Breast epithelium (tissue), 4 donors: ENCODE measurements at places on chromosomes 11 and 22. TPM values are rescaled to one million over a fixed set of nuclear protein-coding genes. Genes with fewer than 3 reads are reported as not detected.

The PYGM gene
- 4.5 TPM for total RNA-seq

The C11orf91 gene
- total RNA-seq: not detected

The CNIH2 gene
- not detected for total RNA-seq

The GDPD4 gene
- total RNA-seq: not detected

The FBXO3 gene
- total RNA-seq: 35.0 TPM

DNA sequence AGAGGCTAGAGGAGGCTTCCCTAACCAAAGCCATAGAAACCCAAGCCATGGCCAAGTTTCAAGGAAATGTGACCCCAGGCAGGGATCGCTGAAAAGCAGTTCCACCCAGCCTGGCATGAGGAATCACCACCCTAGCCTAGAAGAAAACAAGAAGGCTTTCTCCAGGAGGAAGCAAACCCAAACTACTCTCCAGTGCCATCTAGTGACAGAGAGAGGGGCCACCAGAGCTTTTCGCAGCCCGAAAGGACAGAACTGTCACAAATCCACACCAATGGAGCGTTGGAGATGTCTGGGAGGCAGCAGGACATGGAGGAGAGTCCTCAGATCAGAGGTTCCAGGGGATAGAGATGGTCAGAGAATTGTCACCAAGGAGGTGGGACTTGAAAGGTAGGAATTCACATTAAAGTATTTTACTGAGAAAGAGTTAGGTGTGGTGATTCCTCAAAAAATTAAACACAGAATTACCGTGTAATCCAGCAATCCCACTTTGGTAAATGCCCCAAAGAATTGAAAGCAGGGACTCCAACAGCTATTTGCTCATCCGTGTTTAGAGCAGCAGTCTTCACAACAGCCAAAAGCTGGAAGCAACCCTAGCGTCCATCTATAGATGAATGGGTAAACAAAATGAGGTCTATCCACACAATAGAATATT lies 67.3 kb upstream of the NUP50 start:
- no peak for DNase-seq
- no peak overlapping the region for H3K27ac ChIP-seq
- H3K36me3 ChIP-seq: no peaks in the 10 kb centered on the region
- H3K4me1 ChIP-seq: no peaks in the 10 kb centered on the region
- H3K27me3 ChIP-seq: peaks cover 31% of the 10 kb centered on the region

DNA sequence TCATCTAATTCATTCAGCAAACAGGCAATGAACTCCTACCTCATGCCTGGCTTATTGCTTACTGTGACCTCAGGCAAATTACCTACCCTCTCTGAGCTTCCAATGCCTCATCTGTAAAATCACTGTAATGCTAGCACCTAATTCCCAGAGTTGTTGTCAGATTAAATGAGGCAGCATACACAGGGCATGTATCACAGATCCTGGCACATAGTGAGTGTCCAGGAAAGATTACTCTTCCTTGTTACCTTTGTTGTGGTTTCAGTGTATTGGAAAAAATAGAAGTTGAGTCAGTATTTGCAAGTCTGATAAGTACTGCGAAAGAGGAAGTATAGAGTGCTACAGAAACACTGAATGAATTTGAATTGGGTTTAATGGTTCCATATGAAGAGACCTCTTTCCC lies 26.4 kb upstream of the LRRC55 start:
- no peak overlapping the region for H3K4me3 ChIP-seq
- H3K36me3 ChIP-seq: no peaks in the 10 kb centered on the region
- H3K27ac ChIP-seq: no peak overlapping the region
- no peaks in the 10 kb centered on the region for H3K27me3 ChIP-seq
- DNase-seq: no peak

- no peak for DNase-seq
- no peaks in the 10 kb centered on the region for H3K36me3 ChIP-seq
- no peaks in the 10 kb centered on the region for H3K4me1 ChIP-seq
- H3K4me3 ChIP-seq: no peak overlapping the region
- no peak overlapping the region for H3K27ac ChIP-seq
Measured at GRCh38 chr11:15940462-15941205, 415.7 kb downstream of the SOX6 start.

DNA sequence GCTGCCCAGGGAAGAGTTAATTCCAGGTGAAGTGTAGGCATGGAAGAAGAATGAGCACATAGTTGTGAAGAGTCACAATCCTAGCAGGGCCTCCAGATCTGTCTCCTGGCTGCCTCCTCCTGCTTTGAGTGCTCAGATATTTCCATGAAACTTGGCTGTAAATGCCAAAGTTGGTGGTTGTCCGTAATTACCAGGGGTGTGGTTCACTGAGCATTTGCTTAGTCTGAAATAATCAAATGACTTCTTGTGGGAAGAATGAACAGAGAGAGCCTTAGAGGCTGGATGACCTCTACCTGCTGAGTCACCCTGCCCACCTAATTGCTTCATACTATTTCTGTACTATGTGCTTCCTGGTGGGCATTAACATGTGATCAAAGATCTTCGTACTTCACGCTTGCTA lies 50.9 kb downstream of the APIP start:
- H3K27me3 ChIP-seq: no peaks in the 10 kb centered on the region
- no peak for DNase-seq
- H3K27ac ChIP-seq: no peak overlapping the region
- no peaks in the 10 kb centered on the region for H3K36me3 ChIP-seq

GRCh38 chr11:72642884-72643522 lies 31.2 kb downstream of the PDE2A start:
- no peaks in the 10 kb centered on the region for H3K36me3 ChIP-seq
- peak overlapping the region; percentile 57 for H3K27ac ChIP-seq
- no peak for DNase-seq
- no peaks in the 10 kb centered on the region for H3K4me1 ChIP-seq

DNA sequence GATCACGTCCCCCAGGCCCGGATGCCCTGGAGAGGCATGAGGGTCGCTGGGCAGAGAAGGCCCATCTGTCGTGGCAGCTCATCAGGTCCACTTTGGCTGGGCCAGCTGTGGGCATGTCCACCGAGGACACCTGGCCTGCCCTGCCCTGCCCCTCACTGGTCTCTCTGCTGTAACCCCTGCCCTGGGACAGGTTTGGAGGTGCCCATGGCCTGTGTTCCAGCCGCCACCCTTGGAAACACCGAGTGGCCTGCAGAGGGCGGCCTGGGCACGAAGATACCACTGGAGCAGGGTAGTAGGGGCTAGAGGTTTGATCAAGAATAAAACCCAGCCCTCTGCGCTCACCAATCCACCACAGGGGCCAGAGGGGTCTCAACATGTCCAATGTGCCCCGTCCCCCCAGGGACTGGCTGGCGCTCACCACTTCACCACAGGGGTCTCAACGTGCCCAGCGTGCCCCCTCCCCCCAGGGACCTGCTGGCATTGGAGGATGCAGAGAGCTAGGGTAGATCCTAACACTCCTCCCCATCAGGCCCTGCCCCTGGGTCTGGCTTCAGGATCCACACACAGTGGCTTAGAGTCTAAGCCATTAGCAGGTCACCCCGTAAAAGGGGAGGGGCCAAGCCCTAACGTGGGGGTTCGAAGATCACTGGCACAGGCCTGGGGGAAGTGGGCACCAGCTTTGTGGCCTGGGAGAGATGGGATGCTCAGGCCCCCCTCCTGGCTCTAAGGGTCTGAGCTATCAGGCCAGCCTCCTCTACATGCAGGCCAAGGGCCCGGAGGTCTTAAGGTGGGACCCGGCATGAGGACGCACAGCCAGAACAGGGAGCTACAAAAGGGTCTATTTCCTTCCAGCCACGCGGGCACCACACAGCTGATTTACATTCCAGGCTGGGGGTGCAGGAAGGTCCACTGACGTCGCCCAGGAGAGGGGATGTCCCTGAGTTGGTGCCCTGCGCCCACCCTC lies 1.3 kb upstream of the HDAC10 start:
- peak overlapping the region; percentile 80 for H3K27ac ChIP-seq
- DNase-seq: peak; percentile 76
- H3K36me3 ChIP-seq: no peaks in the 10 kb centered on the region
- peaks cover 4% of the 10 kb centered on the region for H3K27me3 ChIP-seq
- peaks cover 9% of the 10 kb centered on the region for H3K4me1 ChIP-seq
- H3K4me3 ChIP-seq: peak overlapping the region; percentile 71

DNA sequence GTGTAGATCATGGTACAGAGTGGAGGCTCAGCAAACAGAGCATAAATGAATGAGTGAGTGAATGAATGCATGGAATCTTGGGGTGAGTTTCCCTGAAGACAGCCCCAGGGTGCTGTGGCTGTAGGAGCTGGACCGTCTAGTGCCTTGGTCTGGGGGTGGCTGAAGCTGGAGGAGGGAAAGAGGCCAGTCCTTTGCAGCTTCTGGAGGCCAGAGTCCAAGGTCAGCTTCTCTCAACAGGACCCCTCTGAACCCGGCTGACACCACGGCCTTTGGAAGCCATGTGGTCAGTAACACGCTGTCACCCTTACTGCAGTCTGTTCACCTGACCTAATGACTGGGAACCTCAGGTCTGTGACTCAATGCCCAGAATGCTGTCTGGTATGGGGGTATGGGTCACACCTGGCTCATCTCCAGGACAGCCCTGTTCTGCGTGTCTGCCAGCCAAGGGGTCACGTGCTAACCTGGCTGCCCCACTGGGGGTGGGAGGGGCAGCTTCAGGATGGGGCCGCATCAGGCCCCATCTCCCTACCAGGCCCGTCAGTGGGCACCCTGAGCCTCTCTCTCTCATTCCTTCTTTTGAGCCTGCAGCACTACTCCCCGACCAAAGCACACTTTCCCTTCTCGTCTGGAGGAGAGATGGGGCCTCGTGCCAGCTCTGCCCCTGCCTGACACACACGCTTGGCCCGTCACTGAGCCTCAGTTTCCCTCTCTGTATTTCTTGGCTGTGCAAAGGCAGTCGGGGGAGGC lies 24.1 kb upstream of the CHKA start:
- no peaks in the 10 kb centered on the region for H3K36me3 ChIP-seq
- H3K27ac ChIP-seq: peak overlapping the region; percentile 79
- peaks cover 31% of the 10 kb centered on the region for H3K4me1 ChIP-seq
- no peak for DNase-seq
- H3K4me3 ChIP-seq: no peak overlapping the region

DNA sequence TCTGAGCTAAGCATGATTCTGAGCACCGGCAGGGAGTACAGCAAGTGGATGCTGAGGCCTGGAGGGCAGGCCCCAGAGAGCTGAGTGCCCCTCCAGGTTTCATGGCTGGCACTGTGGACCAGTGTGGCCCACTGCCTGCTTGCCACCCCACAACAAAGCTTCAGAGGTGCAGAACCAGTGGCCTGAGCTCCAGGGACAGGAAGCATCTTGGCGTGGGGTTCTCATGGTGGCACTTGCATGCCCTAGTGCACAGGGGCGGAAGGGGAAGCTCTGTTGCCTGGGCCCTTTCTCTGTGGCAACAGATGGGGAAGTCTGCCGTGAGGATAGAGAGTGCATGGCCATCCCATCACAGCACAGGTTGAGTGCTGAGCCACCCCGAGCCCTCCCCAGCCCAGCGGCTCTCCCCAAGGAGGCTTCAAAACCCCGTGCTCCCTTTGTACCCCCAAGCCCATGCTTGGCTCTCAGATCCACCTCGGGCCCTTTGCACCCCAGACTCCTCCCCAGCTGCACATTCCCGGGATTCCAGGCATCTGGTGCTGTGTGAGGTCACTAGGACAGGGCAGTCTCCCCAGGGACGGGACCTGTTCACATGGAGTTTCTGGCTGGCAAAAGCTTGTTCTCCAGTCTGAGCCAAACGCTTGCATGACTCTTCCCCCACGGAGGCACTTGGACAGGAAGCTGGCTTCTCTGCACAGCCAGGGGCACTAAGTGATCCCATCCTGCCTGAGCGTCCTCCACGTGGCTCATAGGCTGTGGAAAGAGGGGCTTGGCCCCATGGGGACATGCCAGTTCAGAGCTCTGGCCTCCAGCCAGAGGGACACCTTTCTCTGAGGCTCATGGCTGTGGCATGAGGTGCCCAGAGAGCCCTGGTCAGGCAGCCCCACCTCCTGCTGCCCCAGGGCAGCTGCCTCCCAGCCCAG lies 4.2 kb downstream of the SLC25A1 start:
- no peaks in the 10 kb centered on the region for H3K36me3 ChIP-seq
- H3K4me3 ChIP-seq: no peak overlapping the region
- H3K27me3 ChIP-seq: peaks cover under 1% of the 10 kb centered on the region
- H3K27ac ChIP-seq: peak overlapping the region; percentile 52
- H3K4me1 ChIP-seq: peaks cover 12% of the 10 kb centered on the region

DNA sequence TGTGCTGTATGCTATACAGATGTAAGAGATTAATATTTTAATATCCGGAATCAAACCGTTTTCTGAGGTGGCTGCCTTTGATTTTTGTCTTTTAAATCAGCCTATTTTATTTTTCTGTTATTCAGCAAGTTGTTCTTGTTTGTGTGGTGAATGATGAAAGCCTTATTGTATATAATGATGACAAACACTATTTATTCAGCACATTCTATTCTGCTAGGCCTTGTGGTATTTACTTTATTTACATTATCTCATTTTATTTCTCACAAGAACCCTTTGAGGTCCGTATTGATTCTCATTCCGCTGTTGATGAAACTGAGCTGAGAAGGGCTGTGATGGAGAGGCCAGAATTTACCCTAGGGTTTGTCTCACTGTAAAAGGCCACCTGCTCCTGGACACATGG lies 40.5 kb downstream of the KREMEN1 start:
- no peak overlapping the region for H3K27ac ChIP-seq
- no peak for DNase-seq
- no peaks in the 10 kb centered on the region for H3K27me3 ChIP-seq
- H3K4me3 ChIP-seq: no peak overlapping the region

GRCh38 chr11:75510723-75511019 lies 15.1 kb downstream of the GDPD5 start:
- H3K36me3 ChIP-seq: no peaks in the 10 kb centered on the region
- peak overlapping the region; percentile 76 for H3K27ac ChIP-seq
- H3K4me3 ChIP-seq: no peak overlapping the region
- DNase-seq: no peak

GRCh38 chr11:122494221-122494620 lies 161.3 kb upstream of the UBASH3B start:
- H3K4me1 ChIP-seq: no peaks in the 10 kb centered on the region
- H3K27ac ChIP-seq: no peak overlapping the region
- no peak overlapping the region for H3K4me3 ChIP-seq
- no peaks in the 10 kb centered on the region for H3K27me3 ChIP-seq
- no peaks in the 10 kb centered on the region for H3K36me3 ChIP-seq
- no peak for DNase-seq

GRCh38 chr11:36265793-36266628 lies 23.2 kb downstream of the COMMD9 start:
- H3K27me3 ChIP-seq: no peaks in the 10 kb centered on the region
- no peak overlapping the region for H3K4me3 ChIP-seq
- no peak overlapping the region for H3K27ac ChIP-seq
- no peaks in the 10 kb centered on the region for H3K36me3 ChIP-seq
- no peaks in the 10 kb centered on the region for H3K4me1 ChIP-seq

GRCh38 chr22:40194656-40195055 lies 16.9 kb downstream of the TNRC6B start:
- H3K4me3 ChIP-seq: no peak overlapping the region
- H3K27me3 ChIP-seq: no peaks in the 10 kb centered on the region
- peak overlapping the region; percentile 40 for H3K27ac ChIP-seq
- peaks cover 12% of the 10 kb centered on the region for H3K4me1 ChIP-seq
- no peak for DNase-seq

- H3K36me3 ChIP-seq: no peaks in the 10 kb centered on the region
- H3K4me3 ChIP-seq: no peak overlapping the region
- no peaks in the 10 kb centered on the region for H3K27me3 ChIP-seq
Measured at GRCh38 chr22:37575490-37576003, 4.3 kb downstream of the LGALS2 start.

- H3K27me3 ChIP-seq: no peaks in the 10 kb centered on the region
- DNase-seq: no peak
- H3K27ac ChIP-seq: no peak overlapping the region
- no peaks in the 10 kb centered on the region for H3K36me3 ChIP-seq
Measured at GRCh38 chr11:116535994-116536393, 236.8 kb downstream of the BUD13 start.

GRCh38 chr22:19992921-19993355 lies 23.7 kb downstream of the ARVCF start:
- no peaks in the 10 kb centered on the region for H3K4me1 ChIP-seq
- H3K27ac ChIP-seq: no peak overlapping the region
- DNase-seq: no peak
- H3K4me3 ChIP-seq: no peak overlapping the region
- H3K36me3 ChIP-seq: no peaks in the 10 kb centered on the region
